Amygdala (tissue), 56 donors: ENCODE measurements at places on chromosomes 1 and 21.

DNA sequence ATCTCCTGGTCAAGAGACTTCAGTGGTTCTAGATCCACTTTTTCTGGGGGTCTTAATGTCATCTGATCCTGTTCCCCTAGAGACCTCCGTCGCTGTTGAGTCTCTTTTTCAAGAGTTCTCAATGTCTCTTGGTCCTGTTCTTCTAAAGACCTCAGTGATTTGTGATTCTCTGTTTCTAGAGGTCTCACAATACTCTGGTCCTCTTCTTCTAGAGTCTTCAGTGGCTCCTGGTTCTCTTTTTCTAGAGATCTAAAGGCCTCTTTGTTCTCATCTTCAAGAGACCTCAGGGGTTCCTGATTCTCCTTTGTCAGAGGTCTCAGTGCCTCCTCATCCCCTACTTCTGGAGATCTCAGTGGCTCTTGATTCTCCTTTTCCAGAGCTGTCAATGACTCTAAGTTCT is 5.4 kb downstream of the NES start:
- DNase-seq: no peak

DNA sequence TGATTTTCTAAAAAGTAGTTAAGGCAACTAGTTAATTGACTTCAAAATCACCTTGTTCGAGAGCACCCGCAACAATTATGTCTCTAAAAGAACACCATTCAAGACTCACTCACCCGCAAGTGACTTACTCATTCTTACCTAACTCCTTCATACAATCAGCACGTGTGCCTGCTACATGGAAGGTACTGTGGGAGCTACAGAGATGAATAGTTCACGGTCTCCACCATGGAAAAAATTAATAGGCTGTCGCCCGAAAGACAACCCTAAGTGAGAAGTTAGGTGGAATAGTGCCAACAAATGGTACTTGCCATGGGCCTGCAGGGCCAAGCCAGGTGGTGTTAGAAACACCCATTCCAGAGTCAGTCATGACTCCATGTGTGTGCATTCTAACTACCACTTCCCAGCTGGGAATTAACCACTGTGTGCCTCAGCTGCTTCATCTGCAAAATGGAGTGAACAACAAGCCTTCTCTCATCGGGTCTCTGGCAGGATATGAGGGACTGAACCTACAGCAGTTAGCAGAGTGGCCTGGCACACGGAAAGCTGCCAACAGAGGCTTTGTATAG is 7.1 kb downstream of the SSBP3 start:
- DNase-seq: no peak

- DNase-seq: no peak
These were observed 41.3 kb downstream of the ADAMTS5 start for GRCh38 chr21:26925636-26926035.

DNA sequence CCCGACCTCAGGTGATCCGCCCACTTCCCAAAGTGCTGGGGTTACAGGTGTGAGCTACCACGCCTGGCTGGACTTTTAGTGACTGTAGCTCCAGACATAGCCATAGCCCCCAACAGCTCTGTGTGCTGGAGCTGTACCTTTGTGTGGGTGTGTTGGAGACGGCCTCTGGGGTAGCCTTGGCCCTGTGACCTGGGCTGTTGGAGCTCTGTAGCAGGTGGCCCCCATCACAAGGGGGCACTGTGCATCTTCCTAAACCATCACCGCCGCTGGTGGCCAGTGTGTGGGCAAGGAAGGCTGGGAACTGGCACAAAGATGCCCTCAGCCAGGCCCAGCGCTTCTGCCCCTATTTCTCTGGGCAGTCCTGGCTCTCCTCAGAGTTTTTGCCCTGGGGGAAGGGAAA is 38.4 kb upstream of the FOXO6 start:
- DNase-seq: no peak

DNA sequence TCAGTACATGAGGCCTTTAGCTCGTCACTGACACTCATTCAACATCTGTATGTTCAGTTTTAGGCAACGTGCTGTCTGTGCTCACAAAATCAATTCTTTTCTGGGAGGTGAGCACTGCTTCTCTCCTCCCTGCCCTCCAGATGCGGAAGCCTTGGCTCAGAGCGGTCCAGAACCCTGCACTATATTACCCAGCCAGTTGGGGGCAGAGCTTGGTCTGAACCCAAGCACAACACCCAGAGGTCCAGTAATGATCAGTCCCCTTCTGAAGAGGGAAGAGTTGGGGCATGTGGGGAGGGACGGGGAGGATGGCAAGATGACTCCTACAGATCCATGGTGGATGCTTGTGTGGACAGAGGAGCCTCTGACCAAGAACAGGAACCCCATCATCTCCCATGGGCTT is 5.6 kb upstream of the DSCAM start:
- no peak for DNase-seq

GRCh38 chr1:68111519-68112436 is 61.4 kb upstream of the DIRAS3 start:
- peak; percentile 67 for DNase-seq

DNA sequence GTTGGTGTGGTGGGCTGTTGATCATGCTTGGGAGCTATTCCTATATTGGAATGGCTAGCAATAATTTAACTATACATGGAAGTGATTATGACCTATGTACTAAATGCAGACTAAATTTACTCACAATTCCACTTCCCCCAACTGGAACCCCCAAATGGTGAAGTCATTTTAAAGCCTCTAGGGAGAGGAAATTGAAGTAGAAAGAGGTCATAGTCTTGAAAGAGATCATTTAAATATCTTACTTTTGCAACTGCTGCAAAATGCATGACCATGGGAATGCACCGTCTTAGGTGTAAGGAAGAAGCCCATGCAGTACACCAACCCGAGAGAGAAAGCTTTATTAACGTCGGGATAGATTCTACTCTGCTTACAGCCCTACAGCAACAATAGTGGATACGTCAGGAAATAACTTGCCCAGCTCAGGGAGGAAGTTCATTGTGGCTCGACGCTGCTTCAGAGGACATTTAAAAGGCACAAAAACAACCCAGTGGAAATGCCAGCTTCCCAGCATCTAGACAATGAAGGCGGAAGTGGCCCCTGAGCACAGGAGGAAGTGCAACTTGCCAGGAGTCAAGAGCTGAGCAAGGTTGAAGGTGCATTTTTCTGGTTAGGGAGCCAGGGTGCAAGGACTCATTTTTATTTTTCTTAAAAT is 26.5 kb downstream of the CYYR1 start:
- DNase-seq: peak; percentile 8

- no peak for DNase-seq
These were observed 440 bp upstream of the MUL1 start for GRCh38 chr1:20508411-20508771.

- DNase-seq: no peak
These were observed 6.4 kb upstream of the C1orf21 start for GRCh38 chr1:184380468-184380867.

DNA sequence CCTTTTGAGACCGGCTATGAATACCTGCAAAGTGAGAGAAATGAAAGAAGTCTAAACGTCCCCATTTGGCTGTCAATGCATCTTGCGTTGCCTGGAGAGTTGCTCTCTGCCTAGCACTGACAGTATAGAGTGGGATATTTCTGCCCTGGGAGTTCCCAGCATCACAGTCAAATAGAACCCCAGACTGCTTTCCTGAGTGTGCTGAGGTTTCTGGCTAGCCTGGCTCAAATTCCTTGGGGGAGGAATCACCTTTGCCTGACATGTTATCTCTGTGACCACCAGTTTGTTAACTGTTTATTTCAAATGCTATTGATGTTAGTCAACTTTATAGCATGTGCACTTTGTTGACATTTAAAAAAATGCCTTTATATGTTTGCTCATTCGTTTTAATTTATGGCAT is 212.0 kb upstream of the FAM78B start:
- DNase-seq: no peak

DNA sequence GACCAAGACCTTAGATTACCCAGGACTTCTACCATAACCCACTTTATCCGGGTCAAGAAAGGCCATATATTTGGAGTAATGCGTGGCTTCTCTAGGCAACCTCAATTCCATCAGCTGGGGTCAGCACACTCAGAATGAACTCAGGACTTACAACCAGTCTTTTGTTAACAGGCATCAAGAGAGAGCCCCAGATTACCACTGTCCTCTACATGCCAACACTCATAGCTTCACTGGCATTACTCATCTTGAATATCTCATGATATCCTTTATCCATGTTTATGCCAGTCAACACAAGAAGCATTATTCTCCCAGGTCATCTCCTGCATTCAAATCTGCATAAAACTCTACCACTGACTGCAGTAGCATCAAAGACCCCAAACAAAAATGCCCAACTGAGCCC is 6.6 kb upstream of the FCGR2A start:
- no peak for DNase-seq

DNA sequence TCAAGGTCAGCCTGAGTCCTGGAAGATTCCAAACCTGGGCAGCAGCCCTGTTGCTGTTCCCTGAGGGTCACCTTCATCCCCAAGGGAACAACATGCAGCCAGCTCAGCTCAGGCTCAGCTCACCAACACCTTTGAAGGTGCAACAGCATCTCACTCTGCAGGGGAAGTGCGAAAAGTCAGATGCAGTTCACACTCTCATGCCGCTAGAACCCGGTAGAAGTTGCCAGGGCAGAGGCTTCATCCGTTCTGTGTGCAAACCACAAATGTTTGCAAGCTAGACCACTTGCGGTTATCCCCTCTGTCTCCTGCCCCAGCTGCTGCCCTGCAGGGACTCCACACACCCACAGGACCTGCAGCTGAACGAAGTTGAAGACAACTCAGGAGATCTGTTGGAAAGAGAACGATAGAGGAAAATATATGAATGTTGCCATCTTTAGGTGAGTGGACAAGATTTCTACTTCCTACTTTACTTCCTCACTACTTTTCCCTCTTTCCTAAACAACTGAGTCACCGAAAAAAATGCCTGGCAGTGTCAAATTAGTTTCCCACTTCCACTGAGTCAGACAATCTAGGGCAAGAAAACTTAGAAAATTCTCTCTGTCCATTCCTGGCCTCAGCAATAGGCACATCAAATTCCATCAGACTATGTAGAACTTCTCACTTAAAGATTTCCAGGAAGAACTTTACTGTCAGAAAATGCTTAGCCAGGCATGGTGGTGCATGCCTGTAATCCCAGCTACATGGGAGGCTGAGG is 1.8 kb upstream of the FCRL6 start:
- no peak for DNase-seq

DNA sequence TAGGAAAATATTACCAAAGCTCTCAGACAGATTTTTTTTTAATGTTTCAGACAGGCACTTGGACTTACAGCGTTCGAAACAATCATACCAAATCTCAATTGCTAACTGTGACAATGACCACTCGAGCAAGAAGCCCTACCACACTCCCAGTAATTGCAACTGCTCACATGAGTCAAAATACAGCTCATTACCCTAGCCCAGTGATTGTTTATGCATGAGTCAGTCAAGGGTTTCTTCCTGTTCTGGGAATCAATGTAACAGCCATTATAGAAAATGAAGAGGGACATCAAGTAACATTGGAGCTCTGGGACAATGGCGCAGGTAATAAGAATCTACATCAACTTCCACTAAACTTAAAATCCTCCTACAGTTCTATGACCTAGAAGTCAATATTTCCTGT is 56.1 kb upstream of the SH3GLB1 start:
- DNase-seq: no peak

- DNase-seq: no peak
These were observed 401.3 kb downstream of the HHAT start for GRCh38 chr1:210730023-210730422.

DNA sequence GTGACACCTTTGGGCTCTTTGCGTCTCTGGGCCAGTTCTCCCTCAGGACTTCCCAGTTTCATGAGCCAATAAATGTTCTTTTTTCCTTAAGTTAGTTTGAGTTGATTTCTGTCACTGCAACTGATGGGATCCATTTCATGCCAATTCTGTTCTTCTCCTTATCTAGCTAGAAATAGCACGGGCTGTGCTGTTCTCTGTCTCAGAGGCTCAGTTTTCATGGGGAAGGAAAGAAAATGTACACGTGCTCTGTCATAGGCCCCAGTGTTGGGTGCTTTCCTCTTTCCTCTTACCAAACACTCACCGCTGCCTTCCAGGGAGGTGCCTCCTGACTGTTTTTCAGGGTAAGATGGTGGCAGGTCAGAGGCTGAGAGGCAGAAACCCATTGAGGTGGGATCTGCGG is 43.2 kb upstream of the ACTL8 start:
- DNase-seq: no peak

DNA sequence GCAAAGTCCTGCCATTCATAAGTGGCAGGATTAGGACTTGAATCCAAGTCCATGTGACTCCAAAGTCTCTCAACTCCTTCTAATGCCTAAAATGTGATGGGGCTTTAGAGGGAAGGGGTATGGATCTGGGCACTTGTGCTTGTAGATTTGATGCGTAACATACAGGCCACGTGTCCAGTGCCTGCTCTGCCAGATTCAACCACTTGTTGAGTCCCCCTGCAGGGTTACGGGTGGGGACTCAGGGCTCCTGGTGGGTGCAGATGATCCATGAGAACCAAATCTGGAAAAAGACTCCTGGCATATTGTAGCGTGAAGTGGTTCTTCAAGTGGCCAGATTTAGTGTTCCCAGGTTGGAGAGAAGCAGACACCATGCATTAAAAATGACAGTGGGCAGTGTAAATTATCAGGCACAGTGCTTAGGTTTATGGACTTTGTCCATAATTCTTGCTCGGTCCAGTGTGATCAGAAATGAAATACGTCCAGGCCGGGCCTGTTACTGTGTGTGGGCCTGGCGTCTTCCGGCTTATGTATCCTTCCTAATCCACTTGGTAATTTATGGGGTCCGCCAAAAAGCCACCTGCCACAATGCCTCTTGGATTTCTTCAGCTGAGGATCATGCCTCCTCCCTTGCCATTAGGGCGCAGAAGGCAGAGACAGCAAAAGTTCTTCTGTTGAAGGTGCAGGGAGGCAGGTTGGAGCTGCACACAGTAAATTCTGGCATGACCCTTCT is 51.2 kb upstream of the LRP8 start:
- DNase-seq: no peak

DNA sequence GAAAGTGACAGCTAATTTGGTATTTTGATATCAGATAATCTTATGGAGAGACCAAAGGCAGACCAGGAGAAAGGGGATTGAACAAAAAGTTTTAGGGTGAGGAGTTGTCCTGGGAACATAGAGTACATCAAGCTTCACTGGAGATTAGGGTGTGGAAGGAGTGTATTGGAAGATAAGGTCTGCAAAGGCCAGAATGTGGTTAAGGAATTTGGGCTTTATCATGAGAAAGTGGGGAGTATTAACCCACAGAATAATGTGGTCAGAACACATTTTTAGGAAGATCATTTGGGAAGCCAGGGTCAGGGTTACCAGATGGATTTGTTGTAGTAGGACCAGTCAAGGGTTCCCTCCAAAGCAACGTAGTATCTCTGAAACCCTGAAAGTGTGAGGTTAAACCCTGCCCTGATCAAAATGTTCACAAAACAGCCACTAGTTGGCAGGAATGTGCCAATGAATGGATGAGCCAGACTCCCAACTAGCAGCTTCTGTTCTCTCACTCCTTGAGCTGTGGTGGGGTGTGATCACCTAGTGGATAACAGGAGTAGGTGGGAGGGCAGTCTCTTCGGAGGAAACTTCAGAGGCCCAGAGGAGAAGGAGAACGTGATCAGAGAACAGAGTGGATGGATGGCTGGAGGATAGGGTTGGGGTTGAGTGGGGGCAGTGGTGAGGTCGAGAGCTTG is 35.8 kb downstream of the SLC2A1 start:
- DNase-seq: no peak
